ENCODE measurements at places on chromosomes 11 and 22. TPM values are rescaled to one million over a fixed set of nuclear protein-coding genes. Genes with fewer than 3 reads are reported as not detected.

CRYBB3 gene
- 0.67 TPM for polyA plus RNA-seq

APOL5 gene
- 0.74 TPM for polyA plus RNA-seq

TRIM49 gene
- polyA plus RNA-seq = 0.53 TPM

NCR3LG1 gene
- 5.0 TPM for polyA plus RNA-seq

FGF19 gene
- 0.37 TPM for polyA plus RNA-seq

PRR33 gene
- polyA plus RNA-seq = not detected

ABCC8 gene
- polyA plus RNA-seq = 1.5 TPM

FOLR2 gene
- polyA plus RNA-seq = 37.3 TPM

GUCY1A2 gene
- 3.4 TPM for polyA plus RNA-seq

OR52I2 gene
- polyA plus RNA-seq = not detected

APOBEC3G gene
- polyA plus RNA-seq = 56.4 TPM

BATF2 gene
- polyA plus RNA-seq = 2.7 TPM

SOX6 gene
- polyA plus RNA-seq = 39.6 TPM

DEFB131B gene
- polyA plus RNA-seq = not detected

SAMM50 gene
- 71.1 TPM for polyA plus RNA-seq

All from testis (tissue), 5 donors.